ENCODE measurements at places on chromosomes 16 and 17.

DNA sequence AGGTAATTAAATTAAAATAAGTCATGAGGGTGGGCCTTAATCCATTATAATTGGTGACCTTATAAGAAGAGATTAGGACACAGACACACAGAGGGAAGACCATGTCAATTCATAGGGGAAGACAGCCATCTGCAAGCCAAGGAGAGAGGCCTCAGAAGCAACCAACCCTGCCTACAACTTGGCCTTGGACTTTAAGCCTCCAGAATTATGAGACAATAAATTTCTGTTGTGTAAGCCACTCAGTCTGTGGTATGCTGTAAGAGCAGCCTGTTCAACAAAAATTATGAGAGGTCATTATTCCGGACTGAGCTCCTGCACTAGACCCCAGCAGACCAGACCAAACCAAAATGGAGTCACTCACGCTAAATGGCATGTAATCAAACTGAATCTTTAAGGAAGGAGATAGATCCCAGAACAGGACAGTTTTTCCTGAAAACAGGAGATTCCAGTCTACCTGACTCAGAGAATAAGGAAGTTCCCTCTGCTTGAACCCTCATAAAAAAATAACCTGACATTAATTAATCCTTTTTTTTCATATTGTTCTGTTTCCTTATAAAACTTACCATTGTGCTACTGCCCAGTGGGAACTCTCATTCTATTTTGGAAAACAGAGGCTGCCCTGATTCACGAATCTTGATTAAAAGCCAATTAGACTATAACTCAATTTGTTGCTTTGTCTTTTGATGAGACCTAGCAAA is 74.3 kb downstream of the DNAH3 start:
- DNase-seq: no peak

GRCh38 chr17:8477171-8477570 is 41.5 kb downstream of the NDEL1 start:
- no peak for DNase-seq

- no peak for DNase-seq
These were observed 5.8 kb downstream of the TMEM231 start for GRCh38 chr16:75550211-75550662.

- DNase-seq: peak; percentile 91
These were observed 22.8 kb upstream of the PVALEF start for GRCh38 chr17:81142301-81143199.

GRCh38 chr17:15516150-15516549 is 47.1 kb downstream of the TVP23C start:
- DNase-seq: no peak

- DNase-seq: no peak
These were observed 71.1 kb downstream of the N4BP1 start for GRCh38 chr16:48538746-48539484.
